ENCODE measurements at places on chromosomes 3 and 15.

- no peak for DNase-seq
Observed at GRCh38 chr3:127026036-127026435, 43.1 kb downstream of the PLXNA1 start.

DNA sequence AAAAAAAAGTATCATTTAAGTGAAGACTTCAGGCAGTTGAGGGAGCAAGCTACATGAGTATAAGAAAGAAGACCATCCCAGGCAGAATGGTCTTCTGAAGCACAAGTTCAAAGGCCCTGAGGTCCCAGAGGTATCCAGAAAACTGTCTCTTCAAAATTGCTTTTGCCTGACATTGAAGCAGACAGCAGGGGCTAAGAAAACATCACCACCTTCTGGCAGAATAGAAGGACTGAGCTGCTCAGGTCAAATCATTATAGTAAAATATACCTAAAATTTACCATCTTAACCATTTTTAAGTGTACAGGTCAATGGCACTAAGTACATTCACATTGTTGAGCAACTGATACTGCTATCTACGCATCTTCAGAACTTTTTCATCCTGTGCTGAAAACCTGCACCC, 16.4 kb downstream of the GPR160 start:
- DNase-seq, result no peak

GRCh38 chr3:55826097-55826496, 339.0 kb upstream of the WNT5A start:
- no peak for DNase-seq

GRCh38 chr15:41581110-41581509, 22.1 kb downstream of the TYRO3 start:
- no peak for DNase-seq

GRCh38 chr3:32614956-32615355, 44.3 kb upstream of the DYNC1LI1 start:
- no peak for DNase-seq

DNA sequence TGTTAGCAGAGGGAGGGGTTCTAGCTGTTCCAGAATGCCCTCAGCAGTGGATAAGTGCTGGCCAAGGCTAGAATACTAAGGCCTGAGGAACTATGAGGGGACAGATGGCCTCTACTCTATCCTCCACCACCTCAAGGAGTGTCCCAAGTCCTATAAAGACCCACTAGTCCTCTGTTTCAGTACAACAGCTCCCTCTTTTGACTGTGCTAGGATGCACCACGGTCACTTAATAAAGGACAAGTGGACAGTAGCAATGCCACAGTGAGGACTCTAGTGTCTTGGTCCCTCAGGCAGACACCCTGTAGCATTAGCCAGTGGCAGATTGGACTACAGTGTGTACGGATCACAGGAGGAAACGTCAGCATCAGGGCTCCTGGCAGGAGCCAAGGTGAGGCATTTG, 171.8 kb upstream of the PROK2 start:
- DNase-seq, result no peak

GRCh38 chr15:63414474-63415120, 33.0 kb upstream of the CA12 start:
- no peak for DNase-seq

DNA sequence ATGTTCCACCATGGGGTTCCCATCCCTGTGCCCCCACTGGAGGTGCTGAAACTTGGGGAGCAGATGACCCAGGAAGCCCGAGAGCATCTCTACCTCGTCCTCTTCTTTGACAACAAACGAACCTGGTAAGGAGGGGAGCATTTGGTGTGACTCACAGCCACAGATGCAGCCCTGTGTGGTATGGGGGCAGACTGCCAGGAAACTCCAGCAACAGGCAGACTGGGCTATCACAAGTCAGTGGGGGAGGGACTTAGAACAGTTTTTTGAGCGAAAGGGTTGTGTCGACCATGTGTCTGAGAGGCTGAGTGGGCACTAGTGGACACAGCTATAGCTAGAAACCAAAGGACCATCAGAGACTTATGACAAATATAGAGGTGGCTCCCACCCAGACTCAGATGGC, 3.4 kb upstream of the OGG1 start:
- DNase-seq, result no peak

- no peak for DNase-seq
Observed at GRCh38 chr3:60337421-60337820, 913.8 kb downstream of the FHIT start.

DNA sequence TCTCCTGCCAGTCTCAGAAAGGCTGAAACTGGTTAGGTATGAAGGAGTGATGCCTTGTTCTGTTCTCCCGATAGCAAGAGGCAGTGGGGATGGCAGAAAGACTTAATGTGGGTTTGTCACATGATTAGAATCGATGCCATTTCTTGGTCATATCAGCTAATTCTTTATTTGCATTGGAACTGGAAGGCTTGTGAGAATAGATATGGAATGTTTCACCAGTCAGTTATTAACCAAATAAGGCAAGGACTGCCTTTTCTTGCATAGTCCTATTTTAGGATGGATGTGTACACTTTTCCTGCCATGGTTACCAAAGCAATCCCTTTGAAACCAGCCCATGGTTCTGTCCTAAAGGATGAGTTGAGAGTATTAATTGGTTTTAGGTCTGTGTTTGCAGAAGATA, 33.7 kb downstream of the FILIP1L start:
- DNase-seq, result no peak

DNA sequence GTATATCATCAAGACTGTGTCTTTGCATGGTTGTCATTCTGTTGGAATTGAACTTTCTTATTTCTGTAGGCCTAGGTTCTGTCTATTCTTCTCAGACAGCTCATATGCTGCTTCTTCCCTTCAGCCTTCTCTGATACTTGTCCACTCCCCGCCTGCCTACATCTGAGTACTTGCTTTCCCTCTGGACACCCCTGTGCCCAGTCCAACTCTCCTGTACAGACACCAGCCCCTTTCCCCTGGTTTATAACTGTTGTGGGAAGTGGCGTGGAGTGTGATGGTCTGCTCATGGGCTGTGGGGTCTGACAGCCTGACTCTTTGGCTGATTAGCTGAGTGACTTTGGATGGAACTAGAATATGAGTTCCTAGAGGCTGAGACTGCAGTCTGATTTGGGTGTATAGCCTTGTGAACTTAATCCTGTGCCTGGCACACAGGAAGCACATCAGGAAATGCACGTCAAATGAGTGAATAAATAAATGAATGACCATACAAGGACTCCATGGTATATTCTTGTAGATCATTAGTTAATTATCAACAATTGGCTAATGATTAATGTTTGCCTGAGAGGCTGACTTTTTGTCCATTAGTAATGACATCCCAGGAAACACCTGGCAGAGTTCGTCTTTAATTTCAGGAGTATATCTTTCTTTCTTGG, 11.8 kb downstream of the CACNA1D start:
- no peak for DNase-seq

DNA sequence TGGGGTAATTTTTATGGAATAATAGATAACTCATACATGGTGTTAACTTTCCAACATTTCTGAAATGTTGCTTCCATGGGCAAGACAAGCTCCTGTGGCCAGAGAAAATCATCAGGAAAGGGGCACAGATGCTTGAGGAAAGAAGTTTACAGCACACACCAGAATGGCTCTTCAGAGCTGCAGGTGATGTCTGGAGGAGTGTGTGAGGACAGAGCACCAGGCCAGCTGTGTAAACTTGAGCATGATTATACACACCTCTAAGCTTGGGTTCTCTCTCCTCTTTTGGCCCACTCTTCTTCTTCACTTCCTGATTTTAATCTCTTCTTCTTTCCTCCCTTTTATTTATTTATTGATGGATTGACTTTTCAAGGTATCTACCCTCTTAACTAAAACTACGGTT, 676.0 kb downstream of the GRM7 start:
- DNase-seq, result no peak

GRCh38 chr15:31256378-31257265, 70.0 kb upstream of the KLF13 start:
- DNase-seq, result no peak

Data from cortex of kidney (tissue), 1 donor.